HS-27A (cell line): ENCODE measurements at places on chromosomes 11 and 22.

GRCh38 chr22:31825513-31825912, 71.7 kb downstream of the DEPDC5 start:
- no peak for DNase-seq

DNA sequence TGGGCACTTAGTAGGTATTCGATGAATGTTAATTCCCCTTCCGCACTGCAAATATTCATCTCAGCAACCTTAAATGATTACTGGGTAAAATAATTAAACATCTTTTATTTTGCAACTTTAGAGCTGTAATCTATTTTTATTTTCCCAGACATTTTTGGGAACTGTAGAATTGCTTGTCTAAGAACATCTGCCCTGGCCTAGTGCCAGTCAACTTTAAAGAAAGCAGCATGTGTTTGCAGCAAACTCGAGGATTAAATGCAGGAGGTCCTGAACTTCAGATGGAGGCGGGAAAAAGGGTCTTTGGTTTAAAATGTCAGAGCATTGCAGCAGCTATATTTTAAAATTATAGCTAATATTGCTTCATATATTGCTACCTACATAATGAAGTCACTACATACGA, 190.0 kb downstream of the PGR start:
- no peak for DNase-seq

DNA sequence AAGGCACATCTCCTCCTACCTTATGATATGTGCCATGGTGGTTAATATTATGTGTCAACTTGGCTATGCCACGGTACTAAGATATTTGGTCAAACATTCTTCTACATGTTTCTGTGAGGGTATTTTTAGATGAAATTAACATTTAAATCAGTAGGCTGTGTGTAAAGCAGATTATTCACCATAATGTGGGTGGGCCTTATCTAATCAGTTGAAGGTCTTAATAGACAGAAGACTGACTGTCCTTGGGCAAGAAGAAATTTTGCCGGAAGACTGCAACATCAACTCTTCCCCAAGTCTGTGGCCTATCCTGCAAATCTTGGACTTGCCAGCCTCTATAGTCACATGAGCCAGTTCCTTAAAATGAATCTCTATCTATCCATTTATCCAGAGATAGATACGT, 380.1 kb upstream of the DDI1 start:
- DNase-seq, result no peak

- no peak for DNase-seq
Observed at GRCh38 chr11:71996946-71997345, 1.8 kb upstream of the IL18BP start.

DNA sequence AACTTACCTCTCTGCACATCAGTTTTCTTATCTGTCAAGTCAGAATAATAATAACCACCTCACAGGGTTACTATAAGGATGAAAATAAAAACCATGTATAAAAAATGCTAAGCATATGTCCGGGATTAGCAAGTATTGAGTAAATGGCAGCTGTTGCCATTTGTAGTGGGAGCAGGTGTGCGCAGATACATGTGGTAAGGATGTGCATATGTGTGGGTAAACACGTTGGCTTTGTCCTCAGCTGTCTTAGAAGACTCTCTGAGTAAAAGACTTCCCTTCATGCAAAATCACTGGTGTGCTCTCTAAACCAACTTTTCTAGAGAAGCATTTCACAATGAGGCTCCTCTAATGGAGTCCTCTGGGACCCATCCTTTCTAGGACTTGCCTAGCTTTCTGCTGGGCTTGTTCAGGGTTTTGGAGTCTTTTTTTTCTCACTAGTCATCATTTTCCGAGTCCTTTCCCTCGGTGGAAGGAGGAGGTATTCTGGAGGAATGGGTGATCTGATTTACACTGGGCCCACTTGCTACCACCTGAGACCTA, 62.4 kb downstream of the NELL1 start:
- no peak for DNase-seq

GRCh38 chr22:37242395-37242918, 1.6 kb downstream of the RAC2 start:
- DNase-seq, result no peak

GRCh38 chr22:28714043-28714628, 27.5 kb downstream of the CHEK2 start:
- DNase-seq, result no peak

- DNase-seq, result no peak
Observed at GRCh38 chr11:97364047-97364446, 974.2 kb downstream of the JRKL start.

- DNase-seq, result no peak
Observed at GRCh38 chr11:123051146-123051545, 10.8 kb downstream of the HSPA8 start.

DNA sequence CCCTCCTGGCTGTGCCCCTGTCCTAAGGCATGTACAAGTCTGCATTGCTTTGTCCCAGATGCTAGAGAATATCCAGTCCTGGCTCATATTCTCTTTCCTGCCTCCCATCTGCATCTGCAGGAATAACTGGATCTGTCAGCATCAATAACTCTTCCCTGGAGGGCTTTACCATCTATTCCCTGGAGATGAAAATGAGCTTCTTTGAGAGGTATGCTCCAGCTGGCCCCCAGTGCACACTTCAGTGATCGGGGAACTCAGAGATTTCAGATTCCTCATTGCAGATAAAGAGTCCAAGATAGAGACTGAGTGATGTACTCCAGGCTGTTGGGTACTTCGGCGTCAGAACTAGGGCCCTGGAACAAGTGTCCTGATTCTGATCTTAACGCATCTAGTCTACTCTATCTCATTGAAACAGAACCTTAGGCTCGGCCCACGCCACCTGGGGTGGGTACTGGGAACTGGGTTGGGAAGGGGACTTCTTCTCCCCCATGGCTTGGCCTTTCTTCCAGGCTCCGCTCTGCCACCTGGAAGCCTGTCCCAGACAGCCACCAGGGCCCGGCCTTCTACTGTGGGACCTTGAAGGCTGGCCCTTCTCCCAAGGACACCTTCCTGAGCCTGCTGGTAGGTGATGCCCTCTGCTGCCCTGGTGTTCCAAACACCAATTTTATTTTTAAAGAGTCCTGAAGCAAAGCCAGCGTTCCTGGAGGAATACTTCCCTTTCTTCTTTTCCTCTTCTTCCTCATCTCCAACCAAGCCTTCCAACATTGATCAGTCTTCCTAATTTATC, 17.8 kb upstream of the GLB1L2 start:
- DNase-seq, result no peak

GRCh38 chr22:39989633-39990032, 5.1 kb upstream of the FAM83F start:
- no peak for DNase-seq

DNA sequence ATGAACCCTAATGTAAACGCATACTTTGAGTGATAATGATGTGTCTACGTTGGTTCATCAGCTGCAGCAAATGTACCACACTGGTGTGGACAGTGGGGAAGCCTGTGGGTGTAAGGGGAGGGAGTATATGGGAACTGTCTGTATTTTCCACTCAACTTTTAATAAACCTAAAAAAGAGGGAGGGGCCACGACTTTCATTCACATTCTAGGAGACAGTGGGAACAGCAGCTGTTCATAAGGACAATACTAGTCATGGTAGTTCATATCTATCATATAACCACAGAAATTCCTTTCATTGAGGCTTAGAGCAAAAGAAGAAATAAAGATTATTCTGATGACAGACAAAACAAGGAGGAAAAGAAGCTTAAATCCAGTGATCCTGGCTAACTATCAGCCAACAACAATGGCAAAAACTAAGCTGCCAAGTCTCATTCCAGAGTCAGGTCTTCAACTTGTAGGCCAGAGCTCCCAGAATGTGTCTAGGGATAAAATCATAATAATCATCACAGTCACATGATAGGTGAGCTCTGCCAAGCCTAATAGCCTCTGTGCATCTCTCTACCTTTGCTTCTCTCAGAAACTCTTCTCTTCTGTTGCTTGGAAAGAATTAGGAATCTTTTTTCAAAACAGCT, 59.4 kb upstream of the CHRM4 start:
- no peak for DNase-seq

DNA sequence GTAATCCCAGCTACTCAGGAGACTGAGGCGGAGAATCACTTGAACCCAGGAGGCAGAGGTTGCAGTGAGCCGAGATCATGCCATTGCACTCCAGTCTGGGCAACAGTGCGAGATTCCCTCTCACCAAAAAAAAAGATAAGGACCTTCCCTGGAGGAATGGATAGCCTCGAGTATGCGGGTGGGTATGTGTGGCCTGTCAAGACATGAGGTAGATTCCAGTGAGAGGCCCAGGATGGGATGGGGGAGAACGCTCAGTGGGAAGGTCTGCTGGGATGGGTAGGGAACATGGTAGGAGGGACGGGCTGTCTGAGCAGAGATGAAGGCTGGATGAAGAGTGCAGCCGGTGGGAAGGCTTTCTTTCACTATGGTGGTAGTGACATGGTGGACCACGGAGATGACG, 39.0 kb upstream of the YWHAH start:
- no peak for DNase-seq

- DNase-seq, result no peak
Observed at GRCh38 chr11:65399249-65399648, 12.8 kb downstream of the FRMD8 start.

DNA sequence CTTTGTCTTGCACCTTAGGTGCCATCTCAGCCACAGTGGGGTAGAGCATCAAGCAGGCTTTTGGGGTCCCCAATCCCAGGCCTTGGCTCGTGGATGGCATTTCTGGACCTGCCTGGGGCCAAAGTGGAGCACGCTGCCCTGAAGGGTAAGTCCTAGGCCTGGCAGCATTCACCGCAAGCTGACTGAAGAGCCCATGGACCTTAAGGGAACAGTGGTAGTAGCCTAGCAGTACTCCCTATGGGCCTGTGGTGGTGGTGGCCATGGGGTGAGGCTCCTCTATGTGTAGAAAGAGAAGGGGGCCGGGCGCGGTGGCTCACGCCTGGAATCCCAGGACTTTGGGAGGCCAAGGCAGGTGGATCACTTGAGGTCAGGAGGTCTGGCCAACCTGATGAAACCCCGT, 36.9 kb downstream of the PIWIL3 start:
- no peak for DNase-seq

DNA sequence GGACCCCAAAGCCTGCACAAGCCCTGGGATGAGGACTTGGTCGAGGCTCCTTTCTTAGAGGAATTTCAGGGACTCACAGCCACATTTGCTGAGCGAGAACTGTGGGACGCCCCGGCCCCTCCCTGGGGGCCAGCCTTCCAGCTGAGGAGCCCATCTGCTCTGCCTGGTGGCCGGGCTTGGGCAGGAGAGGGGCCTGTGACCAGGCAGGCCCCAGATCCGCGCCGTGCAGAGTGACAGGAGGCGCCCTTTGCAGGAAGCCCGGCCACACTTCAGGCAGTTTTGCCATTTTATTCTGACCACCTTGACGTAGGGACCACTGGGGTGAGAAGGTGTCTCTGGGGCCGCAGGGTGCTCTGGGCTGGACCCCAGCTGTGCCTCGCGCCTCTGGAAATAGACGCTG, 35.6 kb downstream of the TPCN2 start:
- no peak for DNase-seq

- no peak for DNase-seq
Observed at GRCh38 chr11:101003468-101003867, 126.1 kb downstream of the PGR start.

- no peak for DNase-seq
Observed at GRCh38 chr11:2128130-2128510, 11.1 kb downstream of the IGF2 start.

GRCh38 chr11:116502641-116503061, 270.1 kb downstream of the BUD13 start:
- DNase-seq, result no peak

GRCh38 chr22:40094485-40094884, 83.2 kb upstream of the TNRC6B start:
- DNase-seq, result no peak

GRCh38 chr22:50537765-50538164, 7.9 kb upstream of the KLHDC7B start:
- no peak for DNase-seq

- peak; percentile 99 for DNase-seq
Observed at GRCh38 chr11:12287374-12288211, 89.8 kb upstream of the PARVA start.

DNA sequence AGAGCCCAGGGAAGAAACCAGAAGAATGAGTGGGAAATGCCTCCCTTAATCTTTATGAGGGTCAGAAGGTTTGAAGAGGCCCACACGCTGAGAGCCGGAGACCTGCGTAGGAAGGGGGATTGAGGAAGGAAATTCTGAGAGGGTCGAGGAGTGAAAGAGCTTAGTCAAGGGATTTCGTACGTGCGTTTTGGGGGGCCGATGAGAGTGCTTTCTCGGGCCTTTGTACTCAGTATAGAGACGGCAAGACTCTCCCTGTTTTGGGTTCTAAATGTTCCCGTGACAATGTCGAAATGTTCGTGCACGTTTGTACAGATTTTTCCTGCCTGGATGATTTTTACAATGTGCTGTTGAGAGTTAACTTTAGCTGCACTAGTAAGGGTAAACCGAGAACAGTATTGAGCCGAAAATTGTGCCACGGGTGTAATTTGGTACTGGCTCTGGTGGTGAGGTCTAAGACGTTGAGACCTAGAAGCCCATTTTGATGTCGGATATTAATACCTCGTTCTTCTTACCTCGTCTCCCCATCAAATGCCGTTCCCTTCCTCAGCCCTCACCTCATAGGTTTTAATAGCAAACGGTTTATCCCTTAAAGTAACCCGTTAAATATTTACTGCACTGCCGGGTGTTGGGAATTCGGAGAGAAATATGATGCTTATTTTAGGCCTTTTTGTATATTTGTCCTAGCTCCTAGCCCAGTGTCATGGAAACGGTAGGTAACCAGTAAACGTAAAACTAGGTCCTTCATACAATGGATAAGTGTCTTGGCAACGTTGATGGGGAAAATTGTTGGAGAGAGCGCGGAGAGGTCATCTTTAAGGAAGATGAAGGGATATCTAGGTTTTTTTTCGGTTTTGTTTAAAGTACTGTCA, 734 bp downstream of the C11orf58 start:
- DNase-seq, result no peak

DNA sequence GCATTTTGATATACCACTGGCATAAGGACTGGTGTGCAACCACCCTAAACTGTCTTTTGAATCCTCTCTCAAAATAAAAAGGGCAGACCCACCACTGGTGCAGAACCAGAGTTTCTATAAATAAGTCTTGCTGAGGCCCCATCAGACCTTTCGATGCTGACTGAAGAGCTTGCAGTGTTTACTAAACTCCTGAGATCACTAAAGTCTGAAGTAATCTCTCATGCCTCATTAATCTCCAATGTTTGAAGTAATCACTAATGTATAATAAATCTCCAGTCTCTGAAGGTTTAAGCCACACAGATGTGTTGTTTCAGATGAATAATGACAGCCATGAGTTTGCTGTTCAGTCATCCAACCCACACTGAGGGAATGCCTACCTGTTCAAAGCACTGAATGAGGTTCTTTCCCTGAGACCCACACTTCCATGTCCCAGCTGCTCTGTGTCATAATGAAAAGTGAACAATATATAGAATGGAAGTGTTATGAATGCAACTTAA, 50.6 kb upstream of the DEUP1 start:
- no peak for DNase-seq

- no peak for DNase-seq
Observed at GRCh38 chr11:11895672-11896071, 53.9 kb downstream of the USP47 start.

DNA sequence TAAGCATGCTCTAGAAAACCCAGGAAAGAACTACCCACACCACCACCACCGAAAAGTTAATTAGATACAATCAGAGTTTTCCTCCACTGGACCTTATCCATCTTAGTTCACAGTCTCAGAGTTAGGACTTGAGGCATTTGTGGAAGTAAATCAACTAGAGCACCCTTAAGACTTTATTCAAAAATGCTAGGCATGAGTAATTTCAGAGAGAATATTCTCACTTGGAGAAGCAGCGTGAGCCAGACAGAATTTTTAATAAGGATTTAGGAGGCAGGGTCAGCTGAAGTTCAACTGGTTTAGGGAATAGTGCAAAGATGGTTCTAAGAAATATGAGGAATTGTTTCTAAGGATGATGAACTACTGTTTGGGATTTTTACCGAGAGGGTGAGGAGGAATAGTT, 1.2 kb upstream of the OLFML1 start:
- no peak for DNase-seq

- DNase-seq, result no peak
Observed at GRCh38 chr11:116730601-116731000, 42.2 kb downstream of the BUD13 start.
